Omental fat pad (tissue), 4 donors: ENCODE measurements at places on chromosomes 7 and 10. TPM values are rescaled to one million over a fixed set of nuclear protein-coding genes. Genes with fewer than 3 reads are reported as not detected.

GIMAP4 gene
- 135 TPM for total RNA-seq

PON3 gene
- 2.9 TPM for total RNA-seq

DNAJC12 gene
- total RNA-seq = 1.3 TPM

COL17A1 gene
- 2.2 TPM for total RNA-seq

ATRNL1 gene
- 4.1 TPM for total RNA-seq

CRYGN gene
- total RNA-seq = not detected

LEP gene
- 306 TPM for total RNA-seq

GSTO1 gene
- total RNA-seq = 63.9 TPM

HOXA10 gene
- total RNA-seq = 1.8 TPM

TMEM236 gene
- 2.6 TPM for total RNA-seq

FXYD4 gene
- not detected for total RNA-seq

CPVL gene
- total RNA-seq = 48.5 TPM

ADCYAP1R1 gene
- 10.1 TPM for total RNA-seq

SCRN1 gene
- total RNA-seq = 43.1 TPM

EN2 gene
- not detected for total RNA-seq

DNA sequence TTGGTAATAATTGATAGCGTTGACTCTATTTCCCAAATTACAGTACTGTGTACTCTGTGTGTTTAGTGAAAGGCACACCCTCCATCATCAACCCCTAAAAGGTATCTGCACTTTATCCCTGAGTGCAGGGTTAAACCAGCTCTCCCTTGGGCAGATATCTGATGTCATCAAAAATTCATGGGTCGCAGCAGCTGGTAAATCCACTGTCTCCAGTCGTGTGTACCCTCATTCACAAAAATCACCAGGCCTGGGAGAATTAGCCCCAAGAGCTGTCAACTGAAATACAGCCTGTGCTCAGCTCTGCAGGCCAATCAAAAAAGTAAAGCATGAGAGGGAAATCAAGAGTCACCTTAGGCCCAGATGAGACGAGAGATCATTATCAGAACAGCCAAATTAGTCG is 103.7 kb downstream of the HIP1 start:
- DNase-seq = no peak

DNA sequence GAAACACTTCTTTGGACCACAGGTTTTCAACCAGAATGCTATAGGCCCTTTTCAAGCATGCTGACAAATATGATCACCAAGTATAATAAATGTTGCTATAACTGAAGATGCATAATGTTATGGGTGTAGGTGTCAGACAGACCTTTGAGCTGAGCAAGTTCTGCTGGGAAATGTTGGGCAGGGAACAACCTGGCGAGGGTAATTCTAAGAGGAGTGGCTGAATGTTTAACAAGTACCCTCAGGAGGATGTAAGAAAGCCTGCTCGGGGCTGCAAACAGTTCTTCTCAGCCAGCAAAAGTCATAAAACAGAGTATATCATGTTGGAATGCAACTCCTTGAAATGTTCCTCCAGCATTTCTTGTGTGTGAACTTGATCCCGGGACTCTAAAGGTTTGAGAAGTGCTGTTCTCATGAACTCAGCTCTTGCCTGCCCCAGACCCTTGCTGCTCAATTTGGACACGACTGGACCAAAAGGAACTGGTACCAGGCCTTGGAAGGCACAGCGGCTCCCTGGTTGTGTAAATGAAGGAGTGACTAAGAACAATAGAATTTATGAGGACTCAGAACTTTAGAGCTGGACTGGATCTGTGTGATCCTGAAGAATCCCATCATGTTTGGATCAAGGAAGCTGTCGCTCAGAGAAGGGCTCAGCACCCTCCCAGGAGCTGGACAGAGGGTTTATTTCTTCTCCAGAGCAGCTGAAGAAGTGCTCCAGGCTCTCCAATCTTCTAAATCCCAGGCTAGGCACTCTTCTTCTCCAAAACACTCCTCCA is 143.2 kb upstream of the ANK3 start:
- DNase-seq = no peak

DNA sequence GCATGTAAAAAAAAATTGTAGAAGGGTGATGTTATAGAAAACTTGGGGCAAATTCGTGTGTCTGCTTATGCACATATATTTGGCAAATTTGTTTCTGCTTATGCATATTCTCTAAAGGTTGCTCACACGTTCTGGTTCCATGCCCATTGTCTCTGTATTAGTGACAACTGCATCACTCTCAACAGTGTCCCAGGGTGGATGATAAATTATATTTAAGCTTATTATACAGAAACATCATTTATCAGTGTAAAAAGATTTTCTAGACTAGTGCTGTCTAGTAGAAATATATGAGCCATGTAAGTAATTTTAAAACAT is 4.1 kb downstream of the STK31 start:
- DNase-seq = no peak

- no peak for DNase-seq
Measured at GRCh38 chr10:12957081-12957480, 44.4 kb downstream of the CCDC3 start.

DNA sequence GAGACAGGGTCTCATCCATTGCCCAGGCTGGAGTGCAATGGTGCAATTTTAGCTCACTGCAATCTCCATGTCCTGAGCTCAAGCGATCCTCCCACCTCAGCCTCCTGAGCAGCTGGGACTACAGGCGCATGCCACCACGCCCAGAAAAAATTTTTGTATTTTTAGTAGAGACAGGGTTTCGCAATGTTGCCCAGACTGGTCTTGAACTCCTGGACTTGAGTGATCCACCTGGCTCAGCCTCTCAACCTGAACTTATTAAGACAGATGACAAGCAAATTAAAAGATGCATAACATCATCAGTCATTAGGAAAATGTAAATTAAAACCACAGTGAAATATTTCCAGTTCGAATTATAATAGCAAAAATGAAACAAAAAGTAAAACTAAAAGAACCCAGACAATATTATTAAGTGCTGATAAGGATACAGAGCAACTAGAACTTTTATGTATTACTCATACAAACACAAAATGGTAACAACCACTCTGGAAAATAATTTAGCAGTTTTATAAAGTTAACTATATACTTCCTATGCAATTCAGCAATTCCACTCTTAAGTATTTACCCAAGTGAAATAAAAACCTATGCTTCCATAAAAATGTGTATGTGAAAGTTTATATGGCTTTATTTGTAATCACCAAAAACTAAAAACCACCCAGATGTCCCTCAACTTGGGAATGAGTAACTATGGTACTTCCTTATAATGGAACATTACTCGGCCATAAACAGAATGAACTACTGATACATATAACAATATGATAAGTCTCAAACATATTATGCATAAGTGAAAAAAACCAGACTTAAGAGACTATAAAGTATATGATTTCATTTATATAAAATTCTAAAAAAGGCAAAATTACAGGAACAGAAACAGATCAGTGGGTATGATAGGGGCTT is 15.3 kb downstream of the ZFAND4 start:
- DNase-seq = no peak

DNA sequence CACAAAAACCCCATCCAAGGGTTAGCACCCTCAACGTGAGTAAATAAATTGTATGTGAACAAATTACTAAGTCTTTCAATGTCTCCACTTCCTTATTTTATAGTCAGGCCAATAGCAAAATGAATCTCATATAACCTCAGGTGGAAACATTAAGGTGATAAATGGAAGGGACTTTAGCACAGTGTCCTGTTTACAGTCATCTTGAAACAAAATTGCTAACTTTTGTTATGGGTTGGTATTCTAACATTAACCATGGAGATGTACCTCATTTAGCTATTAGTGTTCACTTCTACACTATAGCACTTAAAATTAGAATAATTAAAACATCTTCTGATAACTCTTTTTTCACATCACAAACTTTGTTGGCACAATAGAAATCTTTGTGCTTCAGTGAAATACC is 255.8 kb upstream of the CNTNAP2 start:
- no peak for DNase-seq

DNA sequence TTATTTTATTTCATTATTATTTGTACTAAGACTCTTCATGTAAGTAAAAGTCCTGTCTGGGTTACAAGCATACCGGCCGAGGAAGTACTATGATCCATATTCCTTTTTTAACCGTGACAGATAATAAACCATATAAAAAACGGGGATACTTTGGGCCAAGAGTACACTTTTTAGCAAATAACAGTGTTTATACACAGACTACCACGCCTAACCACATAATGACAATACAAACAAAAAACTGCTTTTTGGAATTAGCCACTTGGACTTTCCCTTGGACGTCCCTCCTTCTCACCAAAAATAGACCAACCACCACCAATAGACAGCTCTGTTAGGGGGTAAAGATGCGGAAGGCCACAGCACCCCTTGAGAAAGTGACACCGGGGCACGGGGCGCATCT is 800 bp downstream of the MINDY3 start:
- DNase-seq = no peak

GRCh38 chr7:69448071-69448470 is 150.2 kb upstream of the AUTS2 start:
- DNase-seq = no peak

GRCh38 chr10:61786728-61787127 is 114.8 kb upstream of the ARID5B start:
- no peak for DNase-seq

DNA sequence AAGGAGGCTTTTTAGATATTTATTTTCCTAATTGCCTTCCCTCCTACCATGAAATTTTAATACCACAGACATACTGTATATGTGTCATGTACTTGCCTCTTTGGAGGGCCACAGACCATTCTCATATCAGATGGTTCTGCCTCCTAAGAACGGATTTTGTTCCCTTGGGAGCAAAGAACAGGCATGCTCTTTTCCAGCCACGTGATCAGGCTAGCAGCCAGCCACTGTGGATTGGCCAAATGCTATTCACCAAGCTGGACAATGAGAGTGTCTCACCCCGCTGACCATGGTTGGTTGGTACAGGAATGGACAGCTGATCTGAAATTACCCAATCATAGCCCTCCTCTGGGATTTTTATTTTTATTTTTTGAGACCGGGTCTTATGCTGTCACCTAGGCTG is 21.5 kb upstream of the CRHR2 start:
- no peak for DNase-seq

DNA sequence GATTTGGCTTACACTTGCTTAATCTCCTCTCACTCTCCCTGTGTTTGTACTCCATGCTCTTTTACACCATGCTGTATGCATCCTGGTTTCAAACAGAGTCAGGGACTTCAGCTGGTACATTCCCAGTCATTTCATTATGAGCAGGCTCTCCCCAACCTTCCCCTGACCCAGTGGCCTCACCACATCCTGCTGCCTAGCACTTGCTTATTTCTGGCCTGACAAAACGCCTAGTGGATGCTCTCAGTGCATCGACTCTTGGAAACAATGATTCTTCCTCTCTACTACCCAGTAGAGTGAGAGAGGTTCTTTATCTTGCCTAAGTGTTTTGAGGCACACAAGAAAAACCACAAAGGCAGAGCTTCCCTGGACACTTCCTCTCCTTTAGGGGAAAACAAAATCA is 63.4 kb downstream of the CAV1 start:
- no peak for DNase-seq

DNA sequence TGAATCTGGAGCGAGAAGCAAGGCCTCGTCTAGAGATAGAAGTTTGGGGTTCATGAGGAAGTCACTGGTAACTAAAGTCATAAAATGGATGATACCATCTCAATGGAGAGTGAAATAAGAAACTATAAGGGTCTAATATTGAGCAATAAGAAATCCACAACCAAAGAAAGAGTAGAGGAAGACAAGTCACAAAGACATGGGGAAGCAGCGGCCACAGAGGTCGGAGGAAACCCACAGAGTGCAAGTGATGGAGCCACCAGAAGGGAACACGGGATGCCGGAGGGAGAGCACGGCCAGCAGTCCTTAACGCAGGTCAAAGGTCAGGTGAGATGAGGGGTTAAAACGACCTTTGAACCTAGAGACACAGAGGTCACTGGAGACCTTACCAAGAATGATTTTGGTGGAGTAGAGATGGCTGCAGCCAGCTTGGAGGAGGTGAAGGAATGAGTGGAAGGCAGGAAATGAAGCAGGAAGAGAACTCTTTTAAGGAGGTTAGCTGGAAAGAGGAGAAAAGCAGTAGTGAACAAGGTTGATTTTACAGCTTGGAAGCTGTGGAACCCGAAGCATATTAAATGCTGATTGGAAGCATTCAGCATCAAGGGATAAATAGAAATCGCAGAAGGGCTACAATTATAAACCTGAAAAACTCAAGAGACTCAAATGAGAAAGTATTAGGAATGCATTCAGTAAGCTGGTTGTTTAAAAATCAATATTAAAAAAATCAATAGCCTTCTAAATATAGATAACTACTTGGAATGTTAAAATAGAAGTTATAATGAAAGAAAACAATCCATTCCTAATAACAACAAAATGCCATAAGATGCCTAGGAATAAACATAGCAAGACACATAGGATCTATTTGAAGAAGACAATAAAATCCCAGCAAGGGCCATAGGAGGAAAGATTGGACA is 93.7 kb downstream of the SVOPL start:
- DNase-seq = no peak

DNA sequence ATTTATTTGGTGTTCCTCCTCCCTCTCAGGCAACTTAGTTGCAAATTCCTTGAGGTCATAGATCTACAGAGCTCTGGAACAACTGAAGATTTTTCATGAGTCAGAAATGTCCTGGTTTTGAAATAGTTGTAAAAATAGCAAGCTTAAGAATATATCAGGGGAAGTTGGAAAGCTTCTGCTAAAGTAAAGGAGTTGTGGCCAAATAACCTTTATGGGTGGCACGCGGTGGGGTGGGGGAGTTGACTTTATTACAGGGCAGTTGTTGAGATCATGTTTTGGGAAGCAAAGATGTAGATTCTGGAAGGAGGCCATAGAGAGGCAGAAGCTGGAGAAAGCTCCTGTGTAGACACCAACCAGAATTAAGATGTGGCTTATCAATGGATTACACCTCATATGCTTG is 326.0 kb upstream of the MTPN start:
- no peak for DNase-seq

- DNase-seq = peak; percentile 87
Measured at GRCh38 chr10:104120903-104121484, 977 bp upstream of the SFR1 start.

GRCh38 chr10:57605948-57606485 is 661.7 kb downstream of the IPMK start:
- DNase-seq = no peak

GRCh38 chr10:25651534-25651933 is 282.5 kb upstream of the MYO3A start:
- no peak for DNase-seq

GRCh38 chr10:34551295-34551694 is 263.8 kb downstream of the PARD3 start:
- no peak for DNase-seq

DNA sequence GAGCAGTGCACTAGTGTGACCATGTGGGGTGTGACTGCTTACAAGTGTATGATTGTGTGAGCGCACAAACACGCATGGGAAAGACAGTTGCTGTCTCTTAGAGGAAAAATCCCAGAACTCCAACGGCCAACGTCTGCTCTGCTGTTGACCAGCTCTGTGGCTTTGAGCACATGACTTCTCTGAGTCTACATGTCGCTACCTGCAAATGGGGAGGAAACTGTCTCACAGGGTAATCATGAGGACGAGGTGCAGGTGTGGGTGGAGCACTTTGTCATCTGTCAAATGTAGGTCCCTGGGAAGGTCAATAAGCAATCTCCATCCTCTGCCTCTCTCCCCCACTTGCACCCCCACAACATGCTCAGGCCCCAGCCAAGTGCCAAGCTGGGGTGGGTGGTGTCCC is 31.2 kb upstream of the TLX1 start:
- DNase-seq = no peak
